Gastrocnemius medialis (tissue), 4 donors: ENCODE measurements at places on chromosomes 7 and 10. TPM values are rescaled to one million over a fixed set of nuclear protein-coding genes. Genes with fewer than 3 reads are reported as not detected.

DNA sequence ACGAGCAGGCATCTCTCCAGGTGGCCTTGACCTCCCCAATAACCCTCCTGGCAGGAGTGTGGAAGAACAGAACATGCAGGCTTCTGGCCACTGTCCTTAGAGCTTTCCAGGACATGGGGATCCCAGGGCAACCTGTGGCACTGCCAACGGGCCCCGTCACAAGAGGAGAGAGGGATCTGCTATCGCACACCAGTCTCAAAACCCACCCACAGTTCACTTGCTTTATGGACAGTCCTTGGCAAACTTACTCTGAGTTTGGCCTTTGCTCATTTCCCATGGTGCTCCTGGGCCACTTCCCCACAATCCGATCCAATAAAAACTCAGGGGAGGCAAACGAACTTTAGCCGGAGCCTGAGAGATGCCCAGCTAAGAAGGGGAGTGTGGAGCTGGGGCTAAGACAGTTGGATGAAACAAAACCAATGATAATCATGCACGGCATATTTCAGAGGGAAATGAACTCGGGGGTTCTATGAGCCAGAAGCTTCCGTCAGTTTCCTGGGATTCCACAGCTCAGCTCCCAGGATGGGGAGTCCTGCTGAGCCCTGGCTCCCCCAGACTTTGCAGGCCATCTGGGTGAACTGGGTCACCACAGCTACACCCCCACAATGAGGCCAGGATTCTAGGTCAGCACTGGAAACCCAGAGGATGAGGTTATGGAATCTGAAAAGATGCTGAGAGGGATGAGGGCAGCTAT, 158.4 kb downstream of the NEURL1 start:
- no peak overlapping the region for H3K4me3 ChIP-seq
- H3K36me3 ChIP-seq = no peaks in the 10 kb centered on the region
- peak overlapping the region; percentile 78 for H3K27ac ChIP-seq
- no peak for DNase-seq

- no peaks in the 10 kb centered on the region for H3K27me3 ChIP-seq
- no peak for DNase-seq
- H3K27ac ChIP-seq = no peak overlapping the region
- no peak overlapping the region for H3K4me3 ChIP-seq
- no peaks in the 10 kb centered on the region for H3K4me1 ChIP-seq
These were observed 42.7 kb downstream of the PRR15 start for GRCh38 chr7:29606287-29606721.

- H3K27ac ChIP-seq = no peak overlapping the region
- H3K27me3 ChIP-seq = no peaks in the 10 kb centered on the region
- no peaks in the 10 kb centered on the region for H3K36me3 ChIP-seq
- no peak overlapping the region for H3K4me3 ChIP-seq
These were observed 17.1 kb upstream of the TSPAN15 start for GRCh38 chr10:69434169-69434568.

- H3K4me1 ChIP-seq = peaks cover 66% of the 10 kb centered on the region
- H3K27me3 ChIP-seq = no peaks in the 10 kb centered on the region
- no peak overlapping the region for H3K4me3 ChIP-seq
- no peak overlapping the region for H3K27ac ChIP-seq
- H3K36me3 ChIP-seq = no peaks in the 10 kb centered on the region
These were observed 86.8 kb upstream of the STEAP1B start for GRCh38 chr7:22586786-22587140.

DNA sequence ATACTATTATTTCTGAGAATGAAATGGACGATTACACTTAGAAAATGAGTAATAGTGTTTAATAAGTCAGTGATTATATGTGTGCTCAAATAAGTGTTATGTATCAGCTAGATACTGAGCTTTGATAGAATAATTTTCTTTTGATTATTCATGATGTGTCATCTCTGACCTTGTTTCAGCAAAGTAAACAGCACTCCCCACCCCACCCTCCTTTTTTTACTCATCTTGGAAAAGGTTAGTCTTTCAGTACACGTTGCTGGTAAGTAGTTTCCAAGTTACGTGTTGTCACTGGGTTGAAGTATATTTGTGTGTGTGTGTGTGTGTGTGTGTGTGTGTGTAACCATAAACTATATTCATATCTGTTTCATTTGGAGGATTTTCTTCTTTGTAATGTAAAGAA, 84.1 kb downstream of the GNAI1 start:
- H3K4me1 ChIP-seq = no peaks in the 10 kb centered on the region
- no peak overlapping the region for H3K4me3 ChIP-seq
- DNase-seq = no peak
- no peaks in the 10 kb centered on the region for H3K27me3 ChIP-seq
- H3K27ac ChIP-seq = no peak overlapping the region
- no peaks in the 10 kb centered on the region for H3K36me3 ChIP-seq

DNA sequence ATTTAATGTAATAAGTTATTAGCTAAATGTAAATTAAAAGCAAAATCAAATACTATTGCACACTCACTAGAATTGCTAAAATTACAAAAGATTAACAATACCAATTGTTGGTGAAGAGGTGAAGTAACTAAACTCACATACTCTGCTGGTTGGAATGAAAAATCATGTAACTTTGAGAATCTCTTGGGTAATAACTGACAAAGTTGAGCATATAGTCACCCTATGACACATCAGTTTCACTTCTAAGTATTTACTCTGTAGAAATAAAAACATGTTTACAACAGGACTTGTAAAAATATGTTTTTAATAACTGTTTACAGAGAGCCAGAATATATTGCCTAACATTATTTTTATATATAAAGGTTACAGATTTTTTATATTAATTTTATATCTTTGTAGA, 33.6 kb downstream of the CNTNAP2 start:
- no peaks in the 10 kb centered on the region for H3K36me3 ChIP-seq
- H3K4me3 ChIP-seq = no peak overlapping the region
- no peak for DNase-seq
- no peaks in the 10 kb centered on the region for H3K27me3 ChIP-seq

The CHST12 gene
- total RNA-seq = 9.0 TPM

The THNSL1 gene
- total RNA-seq = 1.8 TPM

The FAM171A1 gene
- total RNA-seq = 5.6 TPM
